ENCODE measurements at places on chromosomes 7 and 10. TPM values are rescaled to one million over a fixed set of nuclear protein-coding genes. Genes with fewer than 3 reads are reported as not detected.
A peak's percentile ranks its signal among the peaks of the same experiment; 100 is the strongest.

DNA sequence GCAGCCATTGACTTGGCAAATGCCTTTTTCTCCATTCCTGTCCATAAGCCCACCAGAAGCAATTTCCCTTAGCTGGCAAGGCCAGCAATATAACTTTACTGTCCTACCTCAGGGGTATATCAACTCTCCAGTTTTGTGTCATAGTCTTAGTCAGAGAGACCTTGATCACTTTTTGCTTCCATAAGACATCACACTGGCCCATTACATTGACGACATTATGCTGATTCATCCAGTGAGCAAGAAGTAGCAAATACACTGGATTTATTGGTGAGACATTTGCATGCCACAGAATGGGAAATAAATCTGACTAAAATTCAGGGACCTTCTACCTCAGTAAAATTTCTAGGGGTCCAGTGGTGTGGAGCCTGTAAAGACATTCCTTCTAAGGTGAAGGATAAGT lies 649.7 kb upstream of the ANKRD30A start:
- no peaks in the 10 kb centered on the region for H3K4me1 ChIP-seq
- no peak overlapping the region for H3K4me3 ChIP-seq
- H3K27me3 ChIP-seq = no peaks in the 10 kb centered on the region
- no peak for DNase-seq
- H3K36me3 ChIP-seq = no peaks in the 10 kb centered on the region

DNA sequence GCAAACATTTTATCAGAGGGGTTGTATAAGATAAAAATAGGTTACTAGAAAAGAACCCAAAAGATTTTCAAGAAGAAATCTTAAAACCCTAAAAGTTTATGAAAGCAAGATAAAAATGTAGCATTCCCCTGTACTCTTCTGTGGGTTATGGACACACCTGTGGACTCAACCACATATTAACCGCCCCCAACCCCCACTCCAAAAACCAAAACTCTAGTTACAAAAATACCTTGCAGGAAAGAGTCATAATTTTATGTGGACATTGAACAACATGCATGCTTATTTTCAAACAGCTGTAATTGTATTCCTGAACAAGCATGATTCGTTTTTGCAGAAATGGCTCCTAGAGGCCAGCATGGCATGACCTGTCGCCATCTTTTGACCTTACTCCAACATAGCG lies 466.9 kb downstream of the PHTF2 start:
- DNase-seq = no peak
- H3K27me3 ChIP-seq = no peaks in the 10 kb centered on the region
- no peak overlapping the region for H3K4me3 ChIP-seq
- no peak overlapping the region for H3K27ac ChIP-seq

DNA sequence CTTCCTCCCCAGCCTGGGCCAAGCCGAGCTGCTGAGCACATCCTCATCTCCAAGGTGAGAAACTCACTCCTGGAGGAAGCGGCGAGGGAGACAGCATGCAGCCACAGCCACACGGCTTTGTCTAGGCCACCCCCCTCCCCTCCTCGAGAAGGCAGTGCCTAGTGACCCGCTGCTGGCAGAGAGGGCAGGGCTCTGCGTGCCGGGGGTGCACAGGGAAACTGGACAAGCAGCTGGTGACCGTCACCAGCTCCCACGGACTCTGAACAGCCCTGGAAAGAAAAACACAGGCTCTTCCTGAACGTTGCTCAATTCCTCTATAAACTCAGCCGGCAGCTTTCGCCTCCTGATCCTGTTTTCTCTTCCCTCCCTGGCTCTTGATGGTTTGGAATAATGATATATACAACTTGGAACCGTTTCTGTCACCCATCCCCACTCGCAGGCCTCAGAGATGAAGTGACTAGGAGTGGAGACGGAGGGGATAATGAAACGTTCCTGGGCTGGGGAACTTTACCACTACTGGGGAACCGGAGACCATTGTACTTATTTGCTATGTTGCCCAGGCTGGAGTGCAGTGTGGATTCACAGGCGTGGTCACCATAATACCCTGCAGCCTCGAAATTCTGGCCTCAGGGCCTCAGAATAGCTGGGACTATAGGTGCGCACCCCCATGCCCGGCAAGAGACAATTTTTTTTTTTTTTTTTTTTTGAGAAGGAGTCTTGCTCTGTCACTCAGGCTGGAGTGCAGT lies 19.3 kb downstream of the PAPOLB start:
- no peak overlapping the region for H3K27ac ChIP-seq
- H3K4me3 ChIP-seq = no peak overlapping the region
- no peaks in the 10 kb centered on the region for H3K36me3 ChIP-seq
- H3K4me1 ChIP-seq = no peaks in the 10 kb centered on the region
- no peak for DNase-seq
- peaks cover 8% of the 10 kb centered on the region for H3K27me3 ChIP-seq

GRCh38 chr10:36559412-36560400 lies 565.7 kb upstream of the ANKRD30A start:
- H3K27me3 ChIP-seq = no peaks in the 10 kb centered on the region
- H3K4me3 ChIP-seq = no peak overlapping the region
- DNase-seq = no peak
- no peaks in the 10 kb centered on the region for H3K4me1 ChIP-seq

DNA sequence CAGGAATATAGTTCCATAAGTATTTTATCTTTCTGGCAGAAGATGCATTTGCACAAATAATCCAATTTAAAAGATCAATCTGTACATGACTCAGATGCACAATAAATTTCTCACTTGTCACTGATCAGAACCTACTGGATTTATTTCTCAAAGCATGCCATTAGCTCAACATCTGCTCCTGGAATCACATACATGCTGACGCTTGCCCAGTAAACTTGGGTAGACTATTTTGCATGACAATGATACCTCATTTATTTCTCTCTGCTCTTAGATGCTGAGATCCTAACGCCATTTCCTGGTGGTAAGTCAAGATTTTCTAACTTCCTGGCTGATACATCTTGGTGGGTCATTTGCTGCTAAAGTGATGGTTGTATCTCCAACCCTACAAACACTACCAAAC lies 33.8 kb upstream of the C10orf120 start:
- peaks cover 7% of the 10 kb centered on the region for H3K27me3 ChIP-seq
- H3K4me1 ChIP-seq = no peaks in the 10 kb centered on the region

Gene SCART1
- 1.5 TPM for total RNA-seq

Gene SPDYE16
- not detected for total RNA-seq

DNA sequence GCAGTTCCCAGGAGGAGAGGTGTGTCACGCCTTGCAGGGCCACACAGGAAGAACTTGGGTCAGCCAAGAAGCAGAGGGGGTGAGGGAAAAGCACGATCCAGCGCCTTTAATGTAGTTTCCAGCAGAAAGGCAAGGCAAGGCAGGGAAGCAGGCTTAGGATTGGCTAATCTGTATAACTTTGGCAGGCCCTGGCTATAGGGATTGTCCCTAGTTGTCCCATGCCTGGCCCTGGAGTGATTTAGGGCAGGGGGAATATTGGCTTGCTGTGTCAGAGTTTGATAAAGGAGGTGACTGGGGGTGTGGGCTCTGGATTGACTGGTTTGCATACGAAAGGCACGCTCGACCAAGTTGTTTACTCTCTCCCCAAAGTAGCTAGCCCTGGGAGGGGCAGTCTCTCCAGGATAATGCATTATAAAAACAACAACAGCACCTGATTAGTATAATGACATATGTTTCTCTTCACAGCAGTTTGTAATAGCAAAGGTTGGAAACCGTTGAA lies 44.5 kb downstream of the RBM28 start:
- peaks cover 9% of the 10 kb centered on the region for H3K36me3 ChIP-seq
- no peak overlapping the region for H3K4me3 ChIP-seq
- H3K27ac ChIP-seq = no peak overlapping the region
- DNase-seq = no peak

DNA sequence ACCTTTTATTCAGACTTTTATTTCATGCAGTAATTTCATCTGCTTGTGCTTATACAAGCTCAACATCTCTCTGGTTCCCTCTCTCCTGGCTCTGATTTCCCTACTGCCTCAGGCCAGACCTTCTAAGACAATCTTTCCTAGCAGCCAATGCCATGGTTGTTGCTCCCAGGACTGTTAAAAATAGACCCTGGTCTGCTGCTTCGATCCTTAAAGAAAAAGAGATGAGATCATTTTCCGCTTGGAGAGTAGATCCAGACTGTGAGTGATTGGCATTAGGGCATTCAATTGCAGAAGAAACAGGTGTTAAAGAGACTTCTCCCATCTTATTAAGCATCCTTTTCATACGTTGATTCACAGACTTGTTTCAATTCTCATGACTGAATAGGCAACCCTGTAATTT lies 68.4 kb upstream of the ITGB1 start:
- no peak for DNase-seq
- no peaks in the 10 kb centered on the region for H3K36me3 ChIP-seq
- H3K4me3 ChIP-seq = no peak overlapping the region

Gene GRM8
- not detected for total RNA-seq

Gene WNT8B
- total RNA-seq = 0.24 TPM

- no peaks in the 10 kb centered on the region for H3K36me3 ChIP-seq
- no peak overlapping the region for H3K27ac ChIP-seq
- peaks cover 12% of the 10 kb centered on the region for H3K27me3 ChIP-seq
- DNase-seq = no peak
These were observed 21.3 kb downstream of the DDC start for GRCh38 chr7:50543776-50544442.

DNA sequence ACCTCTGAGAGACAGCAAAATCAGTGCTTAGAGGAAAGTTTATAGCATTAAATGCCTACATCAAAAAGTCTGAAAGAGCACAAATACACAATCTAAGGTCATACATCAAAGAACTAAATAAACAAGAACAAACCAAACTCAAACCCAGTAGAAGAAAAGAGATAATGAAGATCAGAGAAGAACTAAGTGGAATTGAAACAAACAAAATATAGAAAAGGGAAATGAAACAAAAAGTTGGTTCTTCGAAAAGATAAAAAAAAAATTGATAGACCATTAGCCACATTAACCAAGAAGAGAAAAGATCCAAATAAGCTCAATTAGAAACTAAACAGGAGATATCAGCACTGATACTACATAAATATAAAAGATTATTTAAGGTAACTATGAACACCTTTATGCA lies 280.0 kb upstream of the NRG3 start:
- H3K4me3 ChIP-seq = no peak overlapping the region
- H3K4me1 ChIP-seq = no peaks in the 10 kb centered on the region
- H3K36me3 ChIP-seq = no peaks in the 10 kb centered on the region
- no peaks in the 10 kb centered on the region for H3K27me3 ChIP-seq

DNA sequence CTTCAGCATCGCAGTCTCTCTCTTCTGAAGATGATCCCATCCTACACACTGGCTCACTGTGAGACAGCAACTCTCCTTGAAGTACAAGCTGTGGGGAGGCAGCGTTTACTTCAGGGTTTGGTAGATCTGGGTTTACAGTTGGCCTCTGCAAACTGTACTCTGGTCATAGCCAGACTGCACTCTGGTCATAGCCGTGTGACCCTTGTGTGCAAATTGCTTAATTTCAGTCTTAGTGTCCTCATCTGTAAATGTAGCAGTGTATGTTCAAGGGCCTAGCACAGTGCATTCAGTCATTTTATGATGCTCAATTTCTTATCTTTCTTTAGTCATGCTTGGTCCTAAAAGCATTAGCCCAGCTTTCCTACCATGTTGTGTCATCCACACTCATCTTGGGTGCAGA lies 188.2 kb downstream of the LRMDA start:
- H3K27me3 ChIP-seq = no peaks in the 10 kb centered on the region
- H3K4me3 ChIP-seq = no peak overlapping the region
- no peaks in the 10 kb centered on the region for H3K4me1 ChIP-seq
- no peaks in the 10 kb centered on the region for H3K36me3 ChIP-seq
- no peak for DNase-seq
- no peak overlapping the region for H3K27ac ChIP-seq

GRCh38 chr10:323651-324293 lies 188.5 kb downstream of the ZMYND11 start:
- no peak overlapping the region for H3K27ac ChIP-seq
- H3K4me1 ChIP-seq = peaks cover 9% of the 10 kb centered on the region
- H3K27me3 ChIP-seq = no peaks in the 10 kb centered on the region
- no peak for DNase-seq
- no peak overlapping the region for H3K4me3 ChIP-seq

Gene SHH
- not detected for total RNA-seq

- H3K4me3 ChIP-seq = peak overlapping the region; percentile 32
- H3K36me3 ChIP-seq = no peaks in the 10 kb centered on the region
- H3K27me3 ChIP-seq = peaks cover 3% of the 10 kb centered on the region
These were observed 208.6 kb upstream of the NPY start for GRCh38 chr7:24075426-24075810.

- no peaks in the 10 kb centered on the region for H3K27me3 ChIP-seq
- H3K4me1 ChIP-seq = no peaks in the 10 kb centered on the region
- H3K27ac ChIP-seq = no peak overlapping the region
- no peaks in the 10 kb centered on the region for H3K36me3 ChIP-seq
These were observed 73.0 kb downstream of the ADCY1 start for GRCh38 chr7:45646996-45647825.

DNA sequence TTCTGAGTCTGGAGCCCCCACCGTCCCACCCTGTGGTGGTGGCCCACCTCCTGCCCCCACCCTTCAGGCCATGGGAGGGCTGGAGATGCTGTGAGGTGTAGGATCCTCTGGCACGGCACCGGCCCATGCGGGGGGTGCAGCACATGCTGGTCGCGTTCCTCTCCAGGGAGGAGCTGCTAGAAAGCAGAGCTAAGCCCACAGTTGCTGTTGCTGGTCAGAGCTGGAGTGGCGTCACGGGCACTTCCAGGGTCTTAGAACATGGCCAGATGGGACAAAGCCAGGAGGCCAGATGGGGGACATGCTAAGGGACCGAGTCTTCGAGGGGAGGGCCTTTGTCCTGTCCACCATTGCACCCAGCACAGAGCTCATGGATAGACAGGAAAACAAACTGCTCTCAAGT lies 21.6 kb downstream of the AGAP3 start:
- H3K27ac ChIP-seq = no peak overlapping the region
- H3K4me3 ChIP-seq = no peak overlapping the region
- no peaks in the 10 kb centered on the region for H3K36me3 ChIP-seq

DNA sequence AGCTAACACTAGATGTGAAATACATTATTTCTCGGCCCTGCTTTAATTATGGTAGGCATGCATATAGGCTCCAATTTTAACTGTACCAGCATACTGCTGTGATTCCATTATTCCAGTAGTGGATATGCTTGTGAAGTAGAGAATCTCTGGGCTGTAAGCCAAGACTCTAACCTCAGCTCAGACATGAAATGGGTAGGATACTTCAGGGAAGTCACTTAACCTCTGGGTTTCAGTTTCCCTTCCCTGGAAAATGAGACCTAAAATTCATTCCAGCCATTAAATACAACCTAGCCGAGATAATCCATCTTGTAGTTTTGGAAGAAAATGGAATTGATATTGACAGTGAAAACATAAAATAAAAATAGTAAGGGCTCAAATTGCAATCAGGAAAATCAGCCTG lies 59.6 kb upstream of the TRIL start:
- H3K27ac ChIP-seq = no peak overlapping the region
- no peaks in the 10 kb centered on the region for H3K4me1 ChIP-seq
- H3K4me3 ChIP-seq = no peak overlapping the region
- peaks cover 2% of the 10 kb centered on the region for H3K27me3 ChIP-seq

GRCh38 chr10:114694752-114695151 lies 36.7 kb upstream of the ABLIM1 start:
- no peak overlapping the region for H3K4me3 ChIP-seq
- H3K27me3 ChIP-seq = peaks cover 28% of the 10 kb centered on the region
- H3K36me3 ChIP-seq = no peaks in the 10 kb centered on the region

Gene SLC29A4
- total RNA-seq = 0.29 TPM
